Effector memory CD8-positive, alpha-beta T cell (primary cell): ENCODE measurements at places on chromosomes 7 and 10.

DNA sequence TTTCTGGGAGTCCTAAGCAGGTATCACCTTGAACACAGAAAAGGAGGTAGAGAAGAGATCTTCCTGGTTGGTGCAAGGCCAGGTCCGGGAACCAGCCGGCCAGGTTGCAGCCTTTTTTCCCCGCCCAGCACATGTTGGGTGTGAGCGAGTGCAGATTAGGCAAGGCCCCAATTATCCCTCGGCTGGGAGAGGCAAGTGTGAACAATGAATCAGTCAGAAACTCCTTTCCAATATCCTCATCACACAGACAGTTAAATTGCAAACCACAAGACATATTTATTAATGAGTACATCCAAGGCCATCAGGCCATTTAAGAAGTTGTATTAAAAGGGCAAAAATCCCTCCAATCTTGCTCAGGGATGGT is 115.0 kb upstream of the AFAP1L2 start:
- DNase-seq, result no peak

DNA sequence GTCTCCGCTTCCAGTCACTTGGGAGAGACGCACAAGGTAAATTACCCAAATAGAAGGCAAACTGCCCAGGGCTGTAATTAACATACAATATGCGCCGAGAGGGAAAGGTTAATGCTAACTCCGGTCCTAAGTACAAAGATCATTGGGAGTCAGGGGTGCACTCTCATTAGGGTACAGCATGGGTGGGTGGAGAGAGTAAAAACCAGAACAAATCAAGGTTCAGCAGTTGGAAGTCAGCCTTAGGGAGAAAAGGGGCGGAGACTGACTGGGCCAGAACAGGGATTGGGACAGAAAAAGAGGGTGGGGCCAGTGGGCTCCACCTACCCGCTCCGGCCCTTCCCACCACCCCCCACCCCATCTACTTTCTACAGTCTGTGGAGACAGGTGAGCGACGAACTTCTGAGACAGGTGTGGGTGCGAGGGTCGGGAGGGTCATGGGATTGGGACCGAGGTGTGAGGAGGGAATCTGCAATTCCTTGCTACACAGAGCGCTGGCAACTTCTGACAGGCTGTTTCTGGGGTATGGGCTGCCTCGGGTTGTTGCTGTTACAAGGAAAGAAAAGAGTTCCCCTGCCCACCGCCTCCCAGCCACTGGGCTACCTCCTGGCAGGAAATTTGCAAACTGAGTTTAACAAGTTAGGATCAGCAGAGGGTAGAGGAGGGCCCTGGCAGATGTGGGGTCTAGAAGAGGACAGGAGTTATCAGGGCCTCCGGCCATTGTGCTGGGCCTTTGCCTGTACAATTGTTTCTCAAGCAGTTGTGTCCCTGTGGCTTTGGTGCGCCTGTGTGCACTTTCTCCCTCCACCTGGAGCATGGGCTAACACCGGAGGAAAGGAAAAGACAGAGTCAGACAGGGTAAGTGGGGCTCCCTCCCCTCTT is at the start of gene TMEM139:
TSS of gene TMEM139 (plus strand) at position 368 of the 879 bp plus-strand sequence. CDS start 1,000 bp downstream, outside the sequence.
- no peak for DNase-seq

- no peak for DNase-seq
These were observed 3.1 kb downstream of the FLNC start for GRCh38 chr7:128833148-128833945.

DNA sequence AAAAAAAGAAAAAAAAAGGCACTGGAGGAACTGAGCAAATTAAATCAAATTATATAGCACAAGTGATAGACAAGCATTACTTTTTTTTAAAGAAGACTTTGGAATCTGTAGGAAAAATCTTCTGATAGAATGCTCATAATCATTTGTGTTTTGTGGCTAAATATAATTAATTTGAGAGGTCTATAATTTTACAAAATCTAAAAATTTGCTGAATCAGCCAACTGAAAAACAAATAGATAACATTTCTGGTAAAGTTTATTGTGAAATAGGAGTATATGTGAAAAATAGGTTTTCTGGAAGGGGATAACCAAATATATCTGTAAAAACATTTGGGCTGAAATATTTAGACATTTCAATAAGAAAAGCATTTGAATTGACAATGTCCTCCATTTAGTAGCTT is 844.9 kb upstream of the COBL start:
- no peak for DNase-seq

DNA sequence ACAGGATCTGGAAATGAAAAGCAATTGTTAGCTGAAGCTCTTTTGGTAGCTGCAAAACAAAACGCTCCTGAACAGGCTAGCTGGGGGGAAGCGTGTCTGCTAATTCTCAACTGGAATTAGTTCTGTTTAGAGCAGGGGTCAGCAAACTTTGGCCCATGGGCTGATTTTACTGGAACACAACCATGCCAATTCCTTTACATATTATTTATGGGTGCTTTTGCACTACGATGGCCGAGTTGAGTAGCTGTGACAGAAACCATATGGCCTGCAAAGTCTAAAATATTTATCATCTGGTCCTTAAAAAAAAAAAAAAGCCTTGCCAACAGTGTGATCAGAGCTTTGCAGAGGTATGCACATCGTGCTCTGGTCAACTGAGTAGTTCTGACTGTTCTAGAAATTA is 108.4 kb upstream of the PDLIM1 start:
- DNase-seq, result no peak

GRCh38 chr7:41861642-41862041 is 158.8 kb upstream of the INHBA start:
- no peak for DNase-seq

GRCh38 chr7:96952974-96953391 is 52.4 kb upstream of the DLX6 start:
- no peak for DNase-seq

DNA sequence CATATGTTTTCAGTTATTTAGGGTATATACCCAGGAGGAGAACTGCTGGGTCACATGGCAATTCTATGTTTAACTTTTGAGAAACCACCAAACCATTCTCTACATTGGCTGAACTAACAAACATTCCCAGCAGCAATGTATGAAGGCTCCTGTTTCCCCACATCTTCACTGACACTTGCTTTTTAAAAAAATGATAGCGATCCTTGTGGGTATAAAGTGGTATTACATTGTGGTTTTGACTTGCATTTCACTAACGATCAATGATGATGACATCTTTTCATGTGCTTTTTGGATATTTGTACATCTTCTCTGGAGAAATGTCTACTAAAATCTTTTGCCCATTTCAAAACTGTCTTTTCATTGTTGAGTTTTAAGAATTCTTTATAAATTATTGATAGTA is 51.2 kb upstream of the ANAPC16 start:
- DNase-seq, result no peak
